ENCODE measurements at places on chromosomes 1 and 21. TPM values are rescaled to one million over a fixed set of nuclear protein-coding genes. Genes with fewer than 3 reads are reported as not detected.

Gene PRXL2B
- total RNA-seq: 19.2 TPM

Gene SMCP
- not detected for total RNA-seq

Gene HES2
- total RNA-seq: 3.0 TPM

Gene OR2G2
- total RNA-seq: not detected

- DNase-seq: peak; percentile 40
Measured at GRCh38 chr1:95957748-95958147, 723.7 kb downstream of the RWDD3 start.

DNA sequence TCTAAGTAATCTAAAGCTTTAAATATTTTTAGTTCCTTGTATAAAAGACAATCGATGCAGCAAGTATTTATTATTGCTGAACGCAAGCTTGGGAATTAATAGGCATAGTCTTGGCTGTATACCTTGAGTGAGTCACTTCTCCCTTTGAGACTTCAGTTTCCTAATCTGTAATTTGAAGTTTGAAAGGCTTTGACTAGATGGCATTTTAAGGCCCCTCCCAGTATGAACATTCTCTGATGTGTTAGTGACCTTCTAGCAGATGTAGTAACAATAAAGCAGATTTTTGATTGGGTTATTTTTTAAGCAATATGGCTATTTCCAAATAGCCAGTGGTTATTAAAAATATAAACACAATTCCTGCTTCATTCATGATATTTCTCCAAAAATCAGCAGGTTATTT is 58.2 kb downstream of the DUSP10 start:
- no peak for DNase-seq

- no peak for DNase-seq
Measured at GRCh38 chr1:108089477-108089876, 110.7 kb downstream of the SLC25A24 start.

DNA sequence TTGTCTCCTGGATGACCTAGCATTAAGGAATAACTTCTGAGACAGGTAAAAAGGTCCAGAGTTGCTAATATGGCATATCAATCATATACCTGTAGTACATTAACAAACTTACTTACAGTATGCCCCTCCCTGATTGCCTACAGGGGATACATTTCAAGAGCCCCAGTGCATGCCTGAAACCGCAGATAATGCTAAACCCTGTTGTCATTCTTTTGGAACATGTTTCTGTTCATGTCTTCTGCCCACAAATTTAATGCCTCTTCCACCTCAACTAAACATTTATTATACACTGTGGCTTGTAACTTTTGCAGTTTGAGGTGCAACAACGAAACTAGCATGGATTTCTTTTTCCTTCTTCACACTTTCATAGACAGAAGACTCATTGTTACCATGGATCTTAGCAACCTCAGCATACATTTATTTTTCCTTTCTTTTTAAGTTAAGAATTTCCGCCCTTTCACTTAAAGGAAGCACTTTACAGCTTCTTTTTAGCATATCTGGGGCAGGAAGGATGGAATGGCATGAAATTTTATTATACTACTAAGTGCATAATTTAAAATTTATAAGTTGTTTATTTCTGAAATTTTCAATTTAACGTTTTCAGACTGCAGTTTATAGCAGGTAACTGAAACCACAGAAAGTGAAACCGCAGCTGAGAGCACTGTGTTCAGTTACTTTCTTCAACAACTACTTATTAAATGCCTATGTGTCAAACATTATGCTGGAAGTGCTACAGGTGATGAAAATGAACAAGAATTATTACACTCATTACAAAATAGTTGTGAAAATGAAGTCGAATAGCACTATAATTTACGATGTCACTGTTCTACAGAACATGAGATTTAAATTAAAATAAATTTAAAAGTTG is 25.3 kb downstream of the F13B start:
- no peak for DNase-seq
